ENCODE measurements at places on chromosomes 16 and 17.

DNA sequence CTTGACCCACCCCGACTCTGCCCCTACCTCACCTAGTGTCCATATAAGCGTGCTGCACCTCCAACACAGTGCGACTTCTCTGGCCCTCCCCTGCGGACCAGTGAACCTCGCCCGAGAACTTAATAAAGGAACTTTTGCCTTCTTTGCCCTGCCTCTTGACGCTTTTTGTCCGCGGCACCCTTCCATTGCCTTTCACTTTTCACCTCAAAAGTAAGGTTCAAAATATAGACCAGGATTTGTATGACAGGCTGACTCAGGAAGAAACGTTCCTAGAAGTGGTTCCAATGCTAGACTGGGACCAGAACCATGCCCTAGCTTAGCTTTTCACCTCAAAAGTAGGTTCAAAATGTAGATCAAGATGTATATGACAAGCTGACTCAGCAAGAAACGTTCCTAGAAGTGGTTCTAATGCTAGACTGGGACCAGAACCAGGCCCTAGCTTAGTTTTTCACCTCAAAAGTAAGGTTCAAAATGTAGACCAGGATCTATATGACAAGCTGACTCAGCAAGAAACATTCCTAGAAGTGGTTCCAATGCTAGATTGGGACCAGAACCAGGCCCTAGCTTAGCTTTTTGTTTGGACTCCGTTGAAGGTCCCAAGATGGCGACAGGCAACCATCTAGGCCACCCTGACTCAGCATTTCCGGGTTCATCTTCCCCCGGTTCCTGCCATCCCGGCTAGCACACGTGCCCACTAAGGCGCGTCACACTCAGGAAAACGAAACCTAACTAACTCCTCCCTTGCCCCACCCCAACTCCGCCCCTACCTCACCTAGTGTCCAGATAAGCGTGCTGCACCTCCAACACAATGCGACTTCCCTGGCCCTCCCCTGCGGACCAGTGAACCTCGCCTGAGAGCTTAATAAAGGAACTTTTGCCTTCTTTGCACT, 51.0 kb upstream of the TMEM97 start:
- DNase-seq, result peak; percentile 45

DNA sequence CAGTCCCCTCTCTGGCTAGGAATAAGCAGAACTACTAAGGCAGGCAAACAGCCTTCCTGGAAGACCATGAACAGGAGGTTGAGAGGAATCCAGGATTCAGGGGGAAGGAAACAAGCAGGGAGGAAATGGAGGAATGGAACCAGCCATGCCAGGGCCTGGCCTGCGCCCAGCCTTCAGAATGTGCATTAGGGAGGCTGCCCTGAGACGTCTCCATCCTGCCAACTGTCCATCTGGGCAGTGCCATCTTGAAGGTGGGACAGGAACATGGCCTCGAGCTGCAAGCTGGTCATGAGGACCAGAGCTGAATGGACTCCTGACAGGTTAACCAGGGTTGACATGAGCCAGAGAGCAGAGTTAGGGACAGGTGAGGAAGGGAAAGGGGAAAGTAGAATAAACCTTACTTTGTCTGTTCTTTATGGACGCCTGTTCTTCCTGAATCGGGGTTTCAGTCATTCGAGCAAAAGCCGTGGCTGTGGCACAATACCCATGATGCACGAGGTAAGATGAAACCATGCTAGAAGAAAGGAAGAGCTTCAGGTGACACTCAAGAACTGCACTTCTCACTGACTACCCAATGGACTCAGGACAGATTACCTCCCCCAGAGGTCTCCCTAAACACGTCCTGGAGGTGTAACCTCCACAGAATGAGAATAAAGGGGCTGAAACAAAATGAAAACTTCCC, 12.1 kb upstream of the GFOD2 start:
- no peak for DNase-seq

- no peak for DNase-seq
Observed at GRCh38 chr17:80816241-80817103, 175.2 kb upstream of the CHMP6 start.

- no peak for DNase-seq
Observed at GRCh38 chr16:70634861-70635260, 11.5 kb upstream of the IL34 start.

DNA sequence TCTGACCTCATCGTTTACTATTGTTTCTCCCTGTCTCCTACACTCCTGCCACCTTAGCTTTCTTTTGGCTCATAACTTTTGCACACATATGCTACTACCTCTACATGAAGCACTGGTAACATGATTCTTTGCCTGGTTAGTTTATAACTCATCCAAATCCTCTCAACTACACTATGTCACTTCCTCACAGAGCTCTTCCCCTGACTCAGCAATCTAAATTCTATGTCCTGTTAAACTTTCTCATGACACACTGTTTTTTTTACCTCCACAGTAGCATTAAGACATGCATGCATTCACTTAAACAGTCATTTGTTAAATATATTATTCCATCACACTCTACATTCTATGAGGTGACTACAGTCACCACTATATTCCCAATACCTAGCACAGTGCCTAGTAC, 19.7 kb downstream of the APPBP2 start:
- DNase-seq, result no peak

- no peak for DNase-seq
Observed at GRCh38 chr17:69734656-69735055, 320.2 kb downstream of the MAP2K6 start.

DNA sequence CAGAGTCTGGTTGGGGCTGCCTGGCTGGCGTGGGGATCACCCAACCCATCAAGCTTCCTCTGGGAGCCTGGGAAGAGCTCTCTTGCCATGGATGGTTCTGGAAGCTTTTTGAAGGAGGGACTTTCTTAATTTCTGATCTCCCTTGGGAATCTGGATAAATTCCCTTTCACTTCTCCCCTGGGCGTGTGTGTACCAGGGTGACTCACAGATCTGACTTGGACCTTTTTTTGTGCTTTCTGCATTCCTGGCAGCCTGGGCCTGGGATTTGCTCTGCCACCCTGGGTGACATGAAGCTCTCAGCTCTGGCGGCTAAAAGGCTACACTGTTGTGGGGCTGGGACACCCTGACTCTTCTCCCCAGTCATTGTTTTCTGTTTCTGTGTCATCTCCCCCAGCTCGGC, 70.1 kb downstream of the ABCC1 start:
- DNase-seq, result no peak

- DNase-seq, result no peak
Observed at GRCh38 chr16:73166947-73167550, 119.1 kb upstream of the ZFHX3 start.

GRCh38 chr17:73387746-73388577, 76.2 kb upstream of the CDC42EP4 start:
- DNase-seq, result peak; percentile 43

- no peak for DNase-seq
Observed at GRCh38 chr16:72092832-72093447, 480 bp downstream of the TXNL4B start.

DNA sequence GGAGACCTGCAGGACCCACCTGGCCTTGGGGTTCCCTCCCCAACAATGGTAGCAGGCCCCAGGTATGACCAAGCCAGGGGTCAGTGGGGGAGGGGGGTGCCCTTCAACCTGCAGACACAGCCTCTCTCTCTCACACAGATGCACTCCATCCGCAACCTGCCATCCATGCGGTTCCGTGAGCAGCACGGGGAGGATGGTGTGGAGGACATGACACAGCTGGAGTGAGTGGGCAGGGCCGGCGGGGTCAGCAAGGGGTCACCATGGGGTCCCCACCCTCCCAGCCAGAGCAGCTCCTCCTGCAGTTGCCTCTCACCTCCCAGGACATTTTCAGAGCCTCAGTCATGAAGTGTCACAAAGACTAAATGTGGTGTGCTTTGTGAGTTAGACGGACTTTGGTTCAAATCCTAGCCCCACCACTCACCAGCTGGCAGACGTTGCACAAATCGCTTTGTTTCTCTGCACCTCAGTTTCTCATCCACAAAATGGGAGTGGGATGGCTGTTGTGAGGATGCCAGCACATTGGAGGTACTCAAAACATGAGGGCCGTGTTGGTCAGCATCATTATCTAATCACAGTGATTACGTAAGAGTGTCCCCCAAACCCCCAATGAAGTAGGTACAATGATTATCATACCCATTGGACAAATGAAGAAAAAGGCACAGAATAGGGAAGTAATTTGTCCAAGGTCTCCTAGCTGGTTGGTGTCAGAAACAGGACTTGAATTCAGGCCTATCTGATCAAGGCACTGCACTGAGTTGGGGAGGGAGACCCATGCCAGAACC, 16.0 kb downstream of the MYO15A start:
- DNase-seq, result no peak

DNA sequence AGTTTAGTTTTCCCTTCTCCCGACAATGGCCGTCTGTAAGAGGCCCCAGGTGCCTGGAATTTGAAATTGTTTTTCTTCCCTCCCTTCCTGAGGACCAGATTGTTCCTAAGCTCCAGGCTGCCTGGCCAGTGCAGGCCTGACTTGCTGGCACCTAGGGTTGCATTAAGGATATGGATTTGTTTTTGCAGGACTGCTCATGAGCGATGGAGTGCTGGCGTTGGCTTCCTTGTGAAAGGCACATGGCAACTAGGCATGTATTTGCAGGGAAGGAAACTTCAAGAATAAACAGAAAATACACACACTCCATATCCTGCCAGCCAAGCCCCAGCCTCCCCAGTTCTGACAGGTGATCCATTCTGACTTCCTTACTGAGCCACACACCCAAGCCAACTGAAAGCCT, 25.5 kb upstream of the SOX9 start:
- no peak for DNase-seq

GRCh38 chr16:70561623-70562022, 38.0 kb downstream of the SF3B3 start:
- no peak for DNase-seq

- peak; percentile 91 for DNase-seq
Observed at GRCh38 chr17:58513965-58514769, at the start of gene MTMR4. Gene MTMR4, minus strand, starts transcription at chr17:58514638. Its CDS starts 231 bp downstream, at chr17:58514407.

DNA sequence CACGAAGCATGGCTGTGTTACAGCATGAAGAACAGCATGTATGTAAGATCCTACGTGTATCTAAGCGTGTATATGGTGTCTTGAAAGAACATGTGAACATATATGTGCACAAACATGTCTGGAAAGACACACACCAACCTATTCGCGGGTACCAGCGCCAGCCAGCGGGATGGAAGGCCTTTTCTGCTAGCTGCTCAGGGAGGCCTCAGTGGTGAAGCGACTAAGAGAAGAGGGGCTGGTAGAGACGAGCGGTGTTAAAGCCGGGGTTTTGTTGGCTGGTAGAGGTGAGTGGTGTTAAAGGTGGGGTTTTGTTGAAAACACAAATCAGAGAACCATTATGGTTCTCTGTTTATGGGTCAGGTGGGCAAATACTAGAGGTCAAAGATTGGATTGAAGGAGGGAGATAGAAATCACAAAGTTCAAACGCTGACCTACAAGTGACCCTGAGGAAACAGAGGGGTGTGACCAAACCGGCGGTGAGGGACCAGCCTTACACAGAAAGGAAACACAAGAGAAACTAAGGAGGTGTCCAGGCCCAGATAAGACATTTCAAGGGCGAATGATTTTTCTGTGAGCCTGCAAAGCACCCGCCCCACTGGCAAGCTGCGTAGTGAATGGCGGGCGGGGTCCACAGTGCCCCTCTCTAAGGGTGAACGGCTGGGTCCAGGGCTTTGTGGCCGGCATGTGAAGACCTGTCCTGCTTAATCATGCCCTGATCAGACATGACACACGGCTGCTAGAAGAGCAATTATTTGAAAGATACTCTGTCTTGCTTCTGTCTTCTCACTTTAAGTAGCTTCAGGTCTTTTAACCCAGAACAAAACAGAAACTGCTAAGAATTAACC, 8.1 kb downstream of the ZCCHC14 start:
- DNase-seq, result no peak

DNA sequence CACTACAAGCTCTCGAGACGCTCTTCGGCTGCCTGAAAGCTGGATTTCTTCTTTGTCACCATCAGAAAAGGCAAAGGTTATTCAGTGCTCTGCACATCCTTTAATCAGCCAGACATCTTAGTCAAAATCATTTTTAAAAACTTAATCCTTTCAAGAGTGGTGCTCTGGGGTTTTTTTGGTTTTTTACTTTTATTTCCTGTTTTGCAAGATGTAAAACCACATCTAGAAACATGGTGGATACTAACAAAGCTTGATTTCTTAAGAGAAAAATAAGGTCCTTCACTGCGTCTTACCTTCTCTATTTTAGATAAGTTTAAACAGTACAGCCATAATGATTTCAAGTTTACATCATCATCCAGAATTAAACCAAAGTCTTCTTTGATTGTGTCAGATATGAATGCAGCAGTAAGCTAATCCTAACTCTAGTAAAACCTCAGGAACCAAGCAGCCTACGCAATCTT, 6.3 kb downstream of the ANKRD11 start:
- DNase-seq, result no peak

DNA sequence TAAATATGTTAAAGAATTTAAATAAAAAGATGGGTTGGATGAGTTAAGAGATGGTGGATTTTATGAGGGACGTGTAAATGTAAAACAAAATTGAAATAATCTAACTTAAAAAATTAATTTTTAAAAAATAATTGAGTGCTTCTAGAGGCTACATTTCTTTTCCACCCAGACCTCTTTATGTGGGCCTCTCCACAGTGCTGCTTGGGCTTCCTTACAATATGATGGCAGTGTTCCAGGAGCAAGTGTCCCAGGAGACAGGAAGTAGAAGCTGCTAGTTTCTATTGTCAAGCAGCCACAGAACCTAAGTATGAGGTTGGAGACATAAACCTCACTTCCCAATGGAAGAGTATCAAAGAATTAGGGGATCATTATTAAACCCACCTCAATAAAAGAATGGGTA, 205.7 kb upstream of the CPHXL start:
- DNase-seq, result no peak

DNA sequence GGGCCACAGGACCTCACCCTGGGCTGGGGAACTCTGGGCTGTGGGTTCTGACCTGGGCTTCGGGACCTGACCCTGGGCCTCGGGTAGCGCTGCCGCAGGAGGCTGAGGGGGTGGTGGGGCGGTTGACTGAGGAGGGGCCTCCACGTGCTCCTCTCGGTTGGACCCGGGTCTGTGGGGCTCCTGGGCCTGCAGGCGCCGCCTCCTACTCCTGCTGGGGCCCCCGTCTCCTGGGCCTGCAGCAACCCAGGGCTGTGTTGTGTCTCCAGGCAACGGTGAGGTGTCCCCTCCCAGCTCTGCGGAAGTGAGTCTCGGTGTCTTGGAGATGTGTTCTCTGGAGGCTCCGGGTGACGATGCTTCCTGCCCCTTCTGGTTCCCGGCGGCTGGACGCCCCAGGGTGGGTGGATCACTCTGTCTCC, 41.5 kb upstream of the GNG13 start:
- peak; percentile 37 for DNase-seq

- DNase-seq, result no peak
Observed at GRCh38 chr17:7858522-7858810, 663 bp downstream of the CYB5D1 start.

GRCh38 chr17:18093616-18094408, 6.1 kb downstream of the DRG2 start:
- peak; percentile 79 for DNase-seq

DNA sequence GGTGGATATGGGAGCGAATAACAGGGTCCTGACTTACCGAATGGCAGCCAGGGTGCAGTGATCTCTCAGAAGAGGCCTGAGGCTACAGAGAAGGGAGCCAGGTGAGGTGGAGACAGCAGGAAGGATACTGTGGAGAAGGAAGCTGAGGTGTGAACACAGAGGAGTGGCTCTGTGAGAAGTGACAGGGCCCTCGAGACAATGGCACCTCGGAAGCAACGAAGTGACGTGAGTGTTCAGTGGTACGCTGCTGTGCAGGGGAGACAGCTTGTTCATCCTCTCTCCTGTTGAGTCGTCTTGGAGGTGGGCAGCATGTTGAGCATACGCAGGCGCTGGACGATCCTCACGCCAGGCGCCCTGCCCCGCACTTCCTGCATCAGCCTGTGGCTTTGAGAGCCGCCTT, 390.3 kb downstream of the CPPED1 start:
- DNase-seq, result no peak
